ENCODE measurements at places on chromosomes 5 and 9.

- no peak for DNase-seq
These were observed 213.8 kb downstream of the MLLT3 start for GRCh38 chr9:20408513-20408912.

- DNase-seq, result no peak
These were observed 12.4 kb downstream of the MAN1B1 start for GRCh38 chr9:137099231-137099630.

- DNase-seq, result no peak
These were observed 19.0 kb downstream of the PHAX start for GRCh38 chr5:126619781-126620180.

DNA sequence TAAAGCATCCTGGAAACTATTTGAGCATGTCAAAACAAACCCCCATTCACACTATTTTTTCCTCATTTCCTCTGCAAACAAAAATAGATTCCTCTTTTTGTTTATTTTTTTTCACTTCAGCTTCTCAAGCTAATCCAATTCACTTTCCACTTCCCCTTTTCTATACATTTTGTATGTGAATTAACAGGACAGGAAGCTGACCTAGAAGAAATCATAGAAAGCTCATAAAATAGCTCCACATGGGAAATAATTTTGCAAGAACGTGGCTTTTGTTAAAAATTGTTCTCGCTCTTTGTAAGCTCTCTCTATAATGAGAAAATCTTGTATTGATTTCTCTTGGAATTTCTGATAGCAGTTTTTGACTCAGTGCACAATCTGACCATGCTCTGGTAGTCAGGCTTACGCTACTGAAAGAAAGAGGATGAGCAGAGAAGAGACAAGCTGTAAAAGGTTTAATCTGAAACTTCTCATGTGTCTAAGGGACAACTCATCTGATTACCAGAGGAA lies 215.8 kb downstream of the ADAMTS12 start:
- no peak for DNase-seq

GRCh38 chr9:127912882-127913281 lies 4.0 kb downstream of the ST6GALNAC4 start:
- no peak for DNase-seq

- DNase-seq, result no peak
These were observed 2.3 kb downstream of the RXFP3 start for GRCh38 chr5:33938507-33938796.

All from CD4-positive, alpha-beta T cell (primary cell).